NCI-H446 (cell line): ENCODE measurements at places on chromosomes 5 and 9.

- no peak for DNase-seq
These were observed 72.1 kb upstream of the ANKRD55 start for GRCh38 chr5:56305001-56305950.

- DNase-seq, result no peak
These were observed 17.0 kb downstream of the IARS1 start for GRCh38 chr9:92276331-92277032.

GRCh38 chr5:12292610-12293204, 388.5 kb upstream of the CTNND2 start:
- peak; percentile 85 for DNase-seq

DNA sequence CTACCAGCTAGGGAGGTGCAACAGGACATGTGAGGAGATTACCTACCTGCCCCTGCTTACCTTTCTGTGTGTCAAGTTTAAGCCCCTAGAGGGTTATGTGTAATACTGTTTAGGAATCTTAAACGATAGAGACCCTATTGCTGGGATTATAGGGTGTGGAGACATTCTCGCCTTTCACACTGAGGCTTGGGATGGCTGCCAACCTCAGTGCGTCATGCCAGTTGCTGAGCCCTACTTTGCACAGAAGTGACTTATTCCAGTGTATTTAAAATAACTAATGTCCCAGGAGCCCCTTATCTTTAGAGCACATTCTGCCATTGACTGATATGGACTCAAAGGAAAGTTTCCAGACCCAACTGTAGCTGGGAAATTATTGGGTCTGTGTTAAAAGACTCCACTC, 76.6 kb upstream of the XPA start:
- DNase-seq, result no peak

DNA sequence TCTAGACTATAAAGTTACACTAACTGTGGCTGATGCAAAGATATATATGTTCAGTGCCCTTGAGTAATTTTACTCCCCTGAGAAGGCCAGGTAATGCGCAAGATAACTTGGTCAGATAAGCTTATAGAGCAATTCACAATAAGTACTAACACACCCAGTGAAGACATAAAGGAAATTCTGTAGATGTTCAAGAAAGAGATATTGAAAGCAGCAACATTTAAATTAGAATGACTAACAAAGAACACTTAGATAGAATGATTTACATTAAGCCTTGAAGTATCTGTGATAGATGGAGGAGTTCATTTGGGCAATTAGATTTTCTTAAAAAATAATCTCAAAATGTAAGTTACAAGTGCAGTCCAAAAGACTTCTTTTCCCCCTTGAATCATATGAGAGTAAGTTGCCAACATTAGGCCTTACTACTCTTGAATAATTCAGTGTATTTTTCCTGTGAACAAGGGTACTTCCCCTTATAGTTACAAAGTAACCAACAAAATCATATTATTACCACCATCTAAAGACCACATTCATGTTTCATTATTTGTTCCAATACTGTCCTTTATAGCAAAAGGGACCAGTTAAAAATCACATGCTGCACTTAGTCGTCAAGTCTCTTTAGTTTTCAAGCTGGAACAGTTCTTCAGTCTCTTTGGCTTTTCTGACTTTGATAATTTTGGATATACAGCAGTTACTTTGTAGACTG, 44.4 kb upstream of the ELOVL7 start:
- DNase-seq, result no peak

GRCh38 chr9:85700330-85700729, 41.4 kb downstream of the AGTPBP1 start:
- DNase-seq, result no peak

GRCh38 chr5:149402291-149402690, 23.2 kb upstream of the IL17B start:
- no peak for DNase-seq

DNA sequence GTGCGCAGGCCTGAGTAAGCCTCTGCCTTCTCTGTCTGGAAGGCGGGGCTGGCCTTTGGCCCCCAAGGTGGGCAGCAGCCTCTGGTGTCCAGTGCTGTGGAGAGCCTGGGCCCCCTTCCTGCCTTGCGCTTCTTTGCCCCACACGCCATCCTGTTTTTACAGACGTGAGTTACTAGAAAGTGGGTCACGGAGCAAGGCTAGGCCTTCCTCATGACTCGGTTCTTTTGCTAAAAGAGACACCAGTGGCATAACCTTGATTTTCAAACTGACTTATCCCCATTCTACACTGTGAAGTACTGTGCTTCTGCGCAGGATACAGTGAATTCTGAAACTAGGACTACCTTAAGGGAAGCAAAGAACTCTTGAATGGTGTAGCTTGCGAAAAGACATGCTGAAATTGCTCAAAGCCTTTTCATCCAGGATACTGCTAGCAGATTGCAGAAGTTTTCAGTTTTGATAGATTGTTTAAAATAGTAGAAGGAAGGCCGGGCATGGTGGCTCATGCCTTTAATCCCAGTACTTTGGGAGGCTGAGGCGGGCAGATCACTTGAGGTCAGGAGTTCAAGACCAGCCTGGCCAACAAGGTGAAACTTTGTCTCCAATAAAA, 7.2 kb downstream of the ROPN1L start:
- no peak for DNase-seq

DNA sequence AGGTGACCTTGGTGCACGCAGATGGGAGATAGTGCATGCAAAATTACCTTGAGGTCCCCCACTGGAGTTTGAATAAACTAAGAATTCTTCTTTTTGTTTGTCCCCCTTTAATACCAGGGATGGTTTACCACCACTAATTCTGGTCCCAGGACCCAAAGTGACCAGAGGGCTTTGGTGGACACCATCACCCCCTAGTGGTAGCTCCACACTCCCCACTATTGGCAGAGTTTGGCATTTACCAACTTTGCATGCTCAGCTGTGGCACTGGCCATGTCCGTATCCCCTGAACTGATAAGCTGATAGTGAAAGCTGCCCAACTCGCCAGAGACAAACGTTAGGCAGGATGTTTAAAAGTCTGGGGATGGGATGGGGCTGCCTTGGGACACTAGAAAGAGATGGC, 3.3 kb downstream of the ASTN2 start:
- DNase-seq, result peak; percentile 50

GRCh38 chr5:86756839-86757238, 139.1 kb downstream of the COX7C start:
- no peak for DNase-seq

DNA sequence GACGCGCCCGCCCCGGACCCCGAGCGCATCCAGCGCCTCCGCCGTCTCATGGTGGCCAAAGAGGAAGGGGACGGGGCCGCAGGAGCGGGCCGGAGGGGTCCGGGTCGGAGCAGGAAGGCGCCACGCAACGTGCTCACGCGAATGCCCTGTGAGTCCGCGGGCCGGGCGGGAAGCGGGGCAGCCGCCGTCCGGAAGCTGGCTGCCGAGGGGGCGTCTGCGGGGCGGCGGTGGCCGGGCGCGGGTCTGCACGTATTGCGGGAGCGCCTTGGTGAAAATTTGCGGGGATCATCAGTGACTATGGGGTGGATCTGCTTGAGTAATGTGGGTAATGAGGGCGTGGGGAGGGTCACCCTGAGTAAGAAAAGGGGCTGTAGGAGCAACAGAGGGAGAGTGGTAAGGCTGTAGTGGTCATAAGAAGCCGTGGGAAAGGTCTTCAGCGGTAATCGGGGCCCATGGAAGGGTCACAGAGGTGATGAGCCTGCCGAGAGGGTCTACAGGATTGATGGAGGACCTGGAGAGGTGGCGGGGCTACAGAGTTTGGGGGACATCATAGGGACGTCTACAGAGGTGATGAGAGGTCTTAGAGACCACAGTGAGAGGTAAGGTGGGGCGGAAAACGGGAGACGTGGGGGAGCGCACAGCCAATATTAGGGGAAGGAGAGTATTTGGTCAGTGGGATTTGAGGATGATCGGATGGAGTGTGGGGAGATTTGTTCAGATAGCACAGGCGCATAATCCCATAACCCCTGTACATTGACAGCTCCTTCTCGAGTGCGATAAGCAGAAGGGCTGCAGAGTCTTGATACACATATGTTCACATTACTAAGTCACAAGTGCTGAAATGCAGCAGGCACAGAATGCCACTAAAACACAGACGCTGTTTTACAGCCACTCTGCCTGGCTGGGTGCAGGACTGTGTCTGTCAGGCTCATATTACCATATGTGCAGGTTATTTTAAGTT, 819 bp downstream of the LSM11 start:
- DNase-seq, result no peak

- peak; percentile 32 for DNase-seq
These were observed 171.8 kb upstream of the PITX1 start for GRCh38 chr5:135205632-135206349.

- DNase-seq, result no peak
These were observed 24.0 kb downstream of the NKD2 start for GRCh38 chr5:1032551-1033027.

GRCh38 chr5:146681585-146682105, 165.7 kb upstream of the GPR151 start:
- DNase-seq, result no peak

DNA sequence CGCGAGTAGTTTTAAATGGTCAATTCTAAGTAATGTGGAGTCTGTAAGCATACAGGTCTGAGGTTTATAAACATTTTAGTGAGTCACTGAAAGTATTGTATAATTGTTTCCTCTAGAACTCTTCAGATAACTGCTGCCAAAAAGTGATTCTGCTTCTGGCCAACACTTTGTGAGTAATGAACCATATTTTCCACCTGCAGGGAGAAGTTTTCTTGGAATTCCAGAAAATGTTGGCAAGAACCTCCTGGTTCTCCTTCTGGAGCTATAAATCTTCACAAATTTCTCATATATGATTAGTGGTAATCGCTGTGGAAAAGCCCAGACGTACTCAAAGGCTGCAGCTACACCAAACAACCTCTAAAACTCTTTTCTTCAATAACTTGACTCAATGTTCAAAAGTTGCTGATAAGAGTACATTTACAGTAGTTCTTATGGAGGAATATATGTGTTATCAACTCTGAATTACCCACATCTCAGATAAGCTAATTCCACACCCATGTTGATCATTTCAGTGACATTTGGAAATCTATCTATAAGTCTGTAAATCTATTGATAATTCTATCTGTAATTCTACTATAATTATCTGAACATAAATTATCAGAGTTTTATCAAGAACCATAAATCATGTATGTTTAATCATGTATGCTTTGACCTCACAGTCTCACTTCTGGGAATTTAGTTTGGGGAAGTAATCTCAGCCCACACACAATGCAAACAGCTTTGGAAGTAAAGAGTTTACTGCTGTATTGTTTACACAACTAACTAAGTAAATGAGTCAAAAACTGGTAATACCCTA, 74.1 kb downstream of the FNBP1 start:
- no peak for DNase-seq

DNA sequence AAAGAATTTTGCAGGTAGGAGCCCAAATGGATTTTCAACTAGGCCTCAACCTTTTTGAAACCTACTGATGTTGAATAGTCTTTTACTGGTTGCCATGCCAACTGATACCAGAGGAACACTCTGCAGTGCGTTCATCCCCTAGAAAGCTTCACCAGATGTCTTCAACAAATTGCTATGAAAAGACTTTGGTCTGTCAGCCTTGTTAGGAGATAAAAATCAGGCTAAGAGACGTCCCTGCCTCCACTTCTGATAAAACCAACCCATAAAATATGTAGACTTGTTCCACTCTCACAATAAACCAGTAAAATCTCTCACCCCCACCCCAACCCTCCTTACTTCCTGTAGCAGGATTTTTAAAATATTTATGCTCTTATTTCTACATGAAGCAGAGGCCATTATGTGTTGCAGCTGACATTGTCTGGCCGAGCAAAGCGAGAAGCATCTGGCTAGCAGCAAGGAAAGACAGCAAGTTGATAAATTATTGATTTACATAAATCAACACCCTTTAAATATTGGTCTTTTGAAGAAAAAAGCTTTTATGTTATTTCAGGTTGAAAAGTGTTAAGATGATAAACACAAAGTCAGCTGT, 428.7 kb downstream of the ISL1 start:
- DNase-seq, result no peak

DNA sequence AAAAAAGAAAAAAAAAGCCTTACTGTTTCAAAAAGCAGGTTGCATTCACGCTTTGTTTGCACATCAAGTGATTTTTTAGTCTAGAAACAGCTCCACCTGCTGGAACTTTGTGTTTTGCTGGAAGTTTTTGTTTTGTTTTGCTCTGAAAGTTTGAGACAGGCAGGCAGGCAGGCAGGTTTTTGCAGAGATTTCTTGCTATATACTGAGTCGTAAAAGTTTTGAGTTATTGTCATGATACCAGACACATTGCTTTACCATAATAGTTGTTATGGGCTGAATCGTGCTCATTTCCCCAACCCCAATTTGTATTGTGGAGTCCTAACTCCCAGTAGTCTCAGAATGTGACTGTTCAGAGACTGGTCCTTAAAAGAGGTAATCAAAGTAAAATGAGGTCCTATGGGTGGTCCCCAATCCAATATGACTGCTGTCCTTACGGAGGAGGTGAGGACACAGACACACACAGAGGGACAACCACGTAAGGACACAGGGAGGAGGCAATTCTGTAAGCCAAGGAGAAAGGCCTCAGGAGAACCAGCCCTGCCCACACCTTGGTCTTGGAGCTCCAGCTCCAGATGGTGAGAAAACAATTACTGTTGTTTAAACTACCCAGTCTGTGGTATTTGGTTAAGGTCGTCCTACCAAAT, 20.9 kb downstream of the OR2Y1 start:
- no peak for DNase-seq

DNA sequence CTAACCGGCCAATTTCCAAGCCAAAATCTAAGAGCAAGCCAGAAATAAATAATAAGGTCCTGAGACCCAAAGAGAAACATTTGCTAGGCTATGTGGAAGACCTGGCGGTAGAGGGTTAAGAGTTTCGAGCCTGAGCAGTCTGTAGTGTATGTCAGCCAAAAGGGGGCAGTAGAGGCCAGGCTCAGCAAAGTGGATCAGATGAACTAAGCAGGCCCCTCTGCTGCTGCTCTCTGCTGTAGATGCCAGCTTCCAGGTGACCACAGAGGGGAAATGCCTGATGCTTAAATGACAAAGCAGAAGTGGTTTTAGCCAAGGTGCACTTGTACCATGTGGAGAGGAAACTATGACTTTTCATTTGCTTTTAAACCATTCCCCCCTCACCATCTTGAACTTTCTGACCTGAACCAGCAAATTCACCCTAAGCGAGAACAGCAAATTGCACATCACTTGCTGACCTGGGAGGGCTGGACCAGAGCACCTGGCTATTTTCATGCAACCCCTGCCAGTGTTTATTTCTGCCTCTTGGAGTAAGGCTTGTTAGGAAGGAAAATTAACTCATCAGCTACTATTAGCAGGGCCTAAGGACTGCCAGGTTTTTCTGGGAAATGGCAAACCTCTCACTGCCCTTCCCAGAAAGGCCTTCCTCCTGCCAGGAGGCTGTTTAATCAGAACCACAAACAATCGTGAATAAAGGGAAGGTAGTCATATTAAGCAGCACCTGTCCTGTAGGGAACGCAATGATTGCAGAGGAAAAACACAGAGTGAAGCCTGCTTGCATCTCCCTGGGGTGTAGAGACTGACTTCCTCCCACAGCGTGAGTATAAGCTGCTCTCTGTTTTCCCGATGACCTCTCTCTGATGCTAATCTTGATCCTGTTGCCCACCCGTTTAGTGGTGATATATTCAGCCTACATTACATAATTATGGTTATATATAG, 818.2 kb downstream of the TLR4 start:
- peak; percentile 55 for DNase-seq

GRCh38 chr5:14914193-14914592, 42.6 kb upstream of the ANKH start:
- no peak for DNase-seq
